ENCODE measurements at places on chromosomes 13 and 19. TPM values are rescaled to one million over a fixed set of nuclear protein-coding genes. Genes with fewer than 3 reads are reported as not detected.

The PCDH17 gene
- not detected for total RNA-seq

The CPT1C gene
- 15.6 TPM for total RNA-seq

The PRR22 gene
- 0.22 TPM for total RNA-seq

The PCID2 gene
- 98.0 TPM for total RNA-seq

The ALOX5AP gene
- total RNA-seq: 0.25 TPM

The CCNA1 gene
- total RNA-seq: 9.4 TPM

The SCEL gene
- total RNA-seq: not detected

The ADGRE1 gene
- total RNA-seq: not detected

The GIPC1 gene
- total RNA-seq: 189 TPM

The GNG8 gene
- total RNA-seq: not detected

The NLRP11 gene
- not detected for total RNA-seq

The FXYD7 gene
- not detected for total RNA-seq

The CD37 gene
- total RNA-seq: not detected

The OR10H1 gene
- total RNA-seq: not detected

The ZNF888 gene
- 5.5 TPM for total RNA-seq

The GNA15 gene
- total RNA-seq: 0.11 TPM

The ACP7 gene
- total RNA-seq: 0.87 TPM

The FFAR1 gene
- total RNA-seq: not detected

The GFY gene
- total RNA-seq: 0.11 TPM

The CATSPERD gene
- not detected for total RNA-seq

The C19orf73 gene
- 1.2 TPM for total RNA-seq

The APLP1 gene
- total RNA-seq: 6.7 TPM

The LHB gene
- total RNA-seq: not detected
